IMR-90 (cell line): ENCODE measurements at places on chromosomes 13 and 19. TPM values are rescaled to one million over a fixed set of nuclear protein-coding genes. Genes with fewer than 3 reads are reported as not detected.

DNA sequence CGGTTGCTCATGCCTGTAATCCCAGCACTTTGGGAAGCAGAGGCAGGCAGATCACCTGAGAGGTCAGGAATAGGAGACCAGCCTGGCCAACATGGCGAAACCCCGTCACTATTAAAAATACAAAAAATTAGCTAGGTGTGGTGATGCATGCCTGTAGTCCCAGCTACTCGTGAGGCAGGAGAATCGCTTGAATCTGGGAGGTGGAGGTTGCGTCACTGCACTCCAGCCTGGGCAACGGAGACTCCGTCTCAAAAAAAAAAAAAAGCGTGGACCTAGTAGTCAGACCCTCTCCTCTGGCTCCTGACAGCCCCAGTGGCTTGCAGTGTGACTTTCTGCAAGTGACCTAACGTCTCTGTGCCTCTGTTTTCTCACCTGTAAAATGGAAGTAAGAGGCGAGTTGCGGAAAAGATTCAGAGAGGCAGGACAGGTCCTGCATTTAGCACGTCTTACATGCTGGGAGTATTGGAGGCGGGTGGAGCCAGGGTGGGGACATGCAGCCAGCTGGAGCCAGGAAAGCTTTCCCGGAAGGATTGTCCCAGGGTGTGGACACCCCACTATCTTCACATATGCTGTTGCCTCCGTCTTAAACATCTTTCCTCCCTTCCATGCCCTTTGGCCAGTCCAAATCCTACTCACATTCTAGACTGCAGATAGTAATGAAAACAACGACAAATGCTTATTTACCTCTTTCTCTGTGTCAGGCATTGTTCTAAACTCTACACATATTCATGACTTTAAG, 2.9 kb downstream of the TUBB4A start:
- no peak for DNase-seq

DNA sequence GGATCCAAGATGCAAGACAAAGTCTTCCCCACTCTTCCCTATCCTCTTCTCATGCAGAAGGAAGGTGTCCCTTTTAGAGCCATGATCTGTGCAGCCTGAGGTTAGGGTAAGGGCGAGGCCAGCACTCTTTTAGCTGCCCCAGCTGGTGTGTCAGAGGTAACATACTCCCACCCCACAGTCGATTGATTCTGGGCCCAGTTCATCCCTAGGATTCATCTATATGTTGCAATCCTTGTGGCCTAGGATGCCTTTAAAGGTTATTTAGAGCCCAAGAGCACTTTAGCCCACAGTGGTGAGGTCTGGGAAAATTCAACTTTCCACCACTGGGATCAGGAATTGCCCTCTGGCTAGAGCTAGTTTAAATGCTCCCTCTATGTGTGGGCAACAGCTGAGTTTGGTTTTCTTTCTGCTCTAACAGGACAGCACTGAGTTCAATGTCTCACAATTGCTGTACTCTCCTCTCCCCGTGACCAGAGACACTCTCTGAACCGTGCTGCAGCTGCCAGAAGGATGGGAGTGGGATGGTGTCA, 201.3 kb upstream of the SERP2 start:
- no peak for DNase-seq

DNA sequence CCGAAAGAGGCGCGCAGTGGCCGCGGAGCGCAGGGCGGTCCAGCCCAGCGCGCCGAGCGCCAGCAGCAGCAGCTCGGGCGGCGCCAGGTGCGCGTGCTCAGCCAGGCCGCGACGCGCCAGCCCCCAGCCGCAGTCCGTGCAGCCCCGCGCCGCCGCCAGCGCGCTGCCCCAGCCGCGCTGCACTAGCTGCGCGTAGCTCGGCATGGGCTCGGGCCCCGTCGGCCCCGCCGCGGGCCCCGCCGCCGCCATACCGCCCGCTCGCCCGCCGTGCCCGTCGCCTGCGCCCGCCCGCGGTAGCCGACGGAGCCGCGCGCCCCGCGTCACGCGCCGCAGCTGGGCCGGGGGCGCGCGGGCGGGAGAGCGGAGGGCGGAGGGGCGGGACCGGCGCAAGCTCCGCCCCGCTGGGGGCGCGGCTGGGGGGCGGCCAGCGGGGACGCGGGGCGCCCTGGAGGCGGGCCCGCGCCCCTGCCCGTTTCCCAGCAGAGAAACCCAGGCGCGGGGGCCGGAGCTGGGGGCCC, at the start of gene CERS1:
Gene CERS1, minus strand, starts transcription at position 335 of the 518 bp plus-strand sequence. Its CDS starts 86 bp downstream, at position 249.
- no peak for DNase-seq

GRCh38 chr13:35770756-35771297, 294.3 kb upstream of the MAB21L1 start:
- DNase-seq = no peak

DNA sequence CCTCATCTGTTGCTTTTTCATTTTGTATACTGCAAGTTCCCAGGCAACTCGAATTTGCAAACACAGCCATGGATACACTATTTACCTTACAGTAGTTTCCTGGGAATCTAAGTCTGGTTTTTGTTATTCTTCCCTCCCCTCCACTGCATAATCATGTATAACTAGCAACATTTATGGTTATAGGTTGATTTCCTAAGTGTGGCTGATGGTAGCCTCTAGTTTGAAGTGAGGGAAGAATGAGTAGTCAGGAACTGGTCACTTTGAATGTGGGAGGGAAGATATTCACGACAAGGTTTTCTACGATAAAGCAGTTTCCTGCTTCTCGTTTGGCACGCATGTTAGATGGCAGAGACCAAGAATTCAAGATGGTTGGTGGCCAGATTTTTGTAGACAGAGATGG, at the start of gene KCNRG:
Gene KCNRG, plus strand, starts transcription at position 187 of the 400 bp plus-strand sequence. Its CDS starts 50 bp downstream, at position 237.
- DNase-seq = peak; percentile 39

GRCh38 chr13:36806102-36806501, 12.9 kb upstream of the RFXAP start:
- no peak for DNase-seq

DNA sequence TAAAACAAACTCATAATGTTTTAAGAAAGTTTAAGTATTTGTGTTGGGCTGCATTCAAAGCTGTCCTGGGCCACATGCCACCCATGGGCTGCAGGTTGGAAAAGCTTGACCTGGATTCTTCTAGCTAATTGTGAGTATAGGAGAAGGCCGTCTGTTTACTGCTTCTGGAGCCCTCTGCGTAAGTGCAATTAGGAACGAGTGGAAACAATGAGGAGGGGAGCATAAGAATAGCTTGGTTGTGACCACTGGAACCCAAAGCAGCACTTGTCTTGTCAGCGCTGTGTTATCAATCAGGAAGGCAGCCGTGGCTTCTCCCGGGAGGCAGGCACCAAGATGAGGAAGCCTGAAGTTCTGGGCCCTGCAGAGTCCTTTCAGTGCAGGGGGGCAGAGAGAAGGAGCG, 110.4 kb upstream of the MBNL2 start:
- DNase-seq = no peak

- peak; percentile 55 for DNase-seq
These were observed 46.7 kb upstream of the KL start for GRCh38 chr13:32969516-32969941.

- no peak for DNase-seq
These were observed 279.2 kb upstream of the PRR20A start for GRCh38 chr13:56861476-56861875.

DNA sequence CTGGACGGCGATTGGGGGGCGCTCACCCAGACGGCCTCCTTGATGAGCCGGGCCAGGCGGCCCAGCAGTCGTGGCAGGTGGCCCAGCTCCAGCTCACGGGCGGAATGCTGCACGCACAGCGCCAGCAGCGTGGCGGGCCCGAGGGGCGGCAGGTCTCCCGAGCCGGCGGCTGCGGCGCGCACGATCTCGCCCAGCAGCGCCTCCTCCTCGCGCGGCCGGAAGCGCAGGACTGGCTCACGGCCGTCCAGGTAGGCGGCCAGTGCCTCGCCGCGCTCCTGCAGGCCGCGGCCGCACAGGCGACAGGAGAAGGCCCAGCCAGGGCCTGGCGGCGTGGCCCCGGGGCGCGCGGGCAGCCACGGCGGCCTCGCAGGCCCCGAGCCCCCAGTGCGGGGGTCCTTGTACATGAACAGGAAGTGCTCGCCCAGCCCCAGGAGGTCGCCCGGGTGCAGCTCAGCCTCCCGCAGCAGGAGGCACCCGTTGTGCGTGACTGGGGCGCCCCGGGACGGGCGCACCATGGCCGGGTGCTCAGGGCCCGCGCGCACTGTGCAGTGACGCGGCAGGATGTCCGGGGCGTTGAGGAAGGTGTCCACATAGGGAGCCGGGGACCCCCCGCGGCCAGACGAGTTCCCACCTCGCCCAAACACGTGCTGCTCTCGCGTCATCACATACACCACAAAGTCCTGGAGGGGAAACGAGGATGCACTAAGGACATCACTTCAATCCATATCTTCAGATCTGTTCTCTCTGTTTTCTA, 9.6 kb upstream of the MAMSTR start:
- DNase-seq = no peak

- no peak for DNase-seq
These were observed 1488.1 kb upstream of the PRR20A start for GRCh38 chr13:55652657-55653056.

GRCh38 chr13:29551214-29551613, 44.3 kb downstream of the SLC7A1 start:
- DNase-seq = no peak

DNA sequence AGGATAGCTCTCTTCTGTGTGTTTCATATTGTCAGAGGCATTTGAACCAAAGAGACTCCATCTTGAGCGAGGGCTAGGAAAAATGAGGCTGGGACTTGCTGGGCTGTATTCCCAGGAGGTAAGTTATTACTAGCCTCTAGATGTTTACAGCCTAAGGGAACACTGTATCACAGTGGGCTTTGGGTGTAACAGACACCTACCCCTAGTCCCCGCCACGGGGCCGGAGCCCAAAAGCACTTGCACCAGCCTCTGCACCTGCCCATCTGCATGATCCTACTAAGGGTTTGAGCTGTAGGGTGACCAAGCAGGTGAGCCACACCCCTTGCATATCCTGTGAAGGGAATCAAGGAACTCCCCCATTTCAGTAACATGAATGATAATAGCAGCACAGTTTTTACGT, 1972.2 kb downstream of the OLFM4 start:
- no peak for DNase-seq

DNA sequence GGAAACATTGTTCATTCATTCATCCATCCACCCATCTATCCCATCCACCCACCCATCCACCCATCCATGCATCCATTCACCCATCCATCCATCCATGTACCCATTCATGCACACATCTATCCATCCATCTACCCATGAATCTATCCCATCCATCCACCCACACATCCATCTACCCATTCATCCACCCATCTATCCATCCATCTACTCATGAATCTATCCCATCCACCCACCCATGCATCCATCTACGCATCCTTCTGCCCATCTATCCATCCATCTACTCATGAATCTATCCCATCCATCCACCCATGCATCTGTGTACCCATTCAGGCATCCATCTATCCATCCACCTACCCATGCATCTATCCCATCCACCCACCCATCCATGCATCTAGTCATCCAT, 51.6 kb upstream of the URI1 start:
- no peak for DNase-seq

GRCh38 chr19:42442833-42443232, at the start of gene CXCL17:
CXCL17 (minus strand) TSS chr19:42442946; CDS start chr19:42442832, 114 bp downstream.
- no peak for DNase-seq

DNA sequence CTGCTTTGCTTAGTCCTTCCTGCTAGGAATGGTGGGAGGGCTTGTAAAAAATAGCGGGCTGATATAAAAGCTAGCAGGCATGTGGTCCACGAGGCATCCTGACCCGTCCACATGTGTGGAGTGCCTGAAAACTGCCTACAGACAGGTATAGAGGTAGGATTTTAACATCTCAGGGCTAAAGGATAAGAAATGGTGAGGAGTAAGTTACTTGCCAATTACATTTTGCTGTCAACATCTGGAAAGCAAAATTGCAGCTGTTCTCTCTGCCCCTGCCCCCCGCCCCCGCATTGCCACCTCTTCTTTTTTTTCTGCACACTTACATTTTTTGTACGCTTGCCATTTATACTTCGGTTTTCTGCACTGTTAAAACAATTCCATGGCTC, 21.0 kb downstream of the NFIX start:
- no peak for DNase-seq

GRCh38 chr13:47298506-47298905, 401.7 kb upstream of the HTR2A start:
- peak; percentile 4 for DNase-seq

GRCh38 chr13:107211073-107211472, 643.1 kb upstream of the ARGLU1 start:
- peak; percentile 97 for DNase-seq

DNA sequence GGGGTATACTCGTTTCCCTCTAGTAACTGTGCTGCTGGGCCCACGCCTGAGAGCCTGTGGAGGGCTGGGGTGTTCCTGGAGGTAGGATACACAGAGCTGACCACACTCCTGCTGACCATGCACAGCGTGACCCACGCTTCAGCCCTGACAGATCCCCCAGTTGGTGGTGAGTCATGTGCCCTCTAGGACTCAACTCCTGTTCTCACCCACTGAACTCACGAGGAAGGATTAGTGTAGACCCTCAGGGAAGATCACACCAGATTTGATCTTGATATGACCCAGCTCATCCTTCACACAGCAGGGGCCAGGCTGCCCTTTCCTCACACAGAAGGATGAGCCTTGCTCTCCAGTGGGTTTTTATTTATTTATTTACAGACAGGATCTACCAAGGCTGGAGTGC, 13.3 kb upstream of the ACP7 start:
- peak; percentile 32 for DNase-seq

DNA sequence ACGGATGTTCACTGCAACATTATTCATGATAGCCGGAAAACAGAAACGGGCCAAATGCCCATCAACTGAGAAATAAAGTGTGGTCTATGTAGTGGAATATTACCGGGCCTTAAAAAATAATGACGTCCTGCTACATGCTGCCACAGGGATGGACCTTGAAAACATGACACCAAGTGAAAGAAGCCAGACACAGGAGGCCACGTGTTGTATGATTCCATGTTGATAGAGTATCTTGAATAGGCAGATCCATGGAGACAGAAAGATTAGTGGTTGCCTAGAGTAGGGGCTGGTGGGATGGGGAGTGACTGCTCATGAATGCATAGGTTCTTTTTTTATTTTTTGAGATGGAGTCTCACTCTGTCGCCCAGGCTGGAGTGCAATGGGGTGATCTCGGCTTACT, 3.7 kb downstream of the AP2A1 start:
- no peak for DNase-seq

DNA sequence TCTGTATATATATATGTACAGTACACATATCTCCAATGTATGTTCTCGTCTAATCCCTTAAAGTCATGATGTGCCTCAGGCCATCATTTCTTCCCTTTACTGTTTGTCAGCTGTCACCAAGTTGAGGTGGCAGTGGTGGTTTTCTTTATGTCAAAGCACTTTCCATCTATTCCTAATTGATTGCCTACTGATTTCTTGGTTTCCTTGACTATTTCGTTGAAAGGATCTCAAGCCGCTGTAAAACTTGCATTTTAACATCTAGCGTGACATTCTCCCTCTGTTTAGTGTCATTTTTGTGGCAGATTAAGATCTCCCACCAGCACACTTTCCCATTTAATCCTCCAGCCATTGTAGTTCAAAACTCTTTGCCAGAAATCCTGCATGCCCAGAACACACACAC, 25.0 kb upstream of the SPART start:
- DNase-seq = no peak

The IZUMO2 gene
- not detected in 2 replicates for total RNA-seq

The C19orf38 gene
- 0.18 and 0.28 TPM in 2 replicates for total RNA-seq

The LGALS13 gene
- not detected in 2 replicates for total RNA-seq

The PSG7 gene
- under 0.01 and 0.28 TPM in 2 replicates for total RNA-seq

The MEIOSIN gene
- not detected in 2 replicates for total RNA-seq

The RCBTB1 gene
- total RNA-seq = 11.3 and 16.1 TPM in 2 replicates

The CYP4F2 gene
- not detected in 2 replicates for total RNA-seq

The KLF5 gene
- total RNA-seq = 4.4 and 5.4 TPM in 2 replicates

The GAPDHS gene
- not detected in 2 replicates for total RNA-seq

The CCL25 gene
- not detected in 2 replicates for total RNA-seq

The TTC9B gene
- total RNA-seq = not detected in 2 replicates

The C13orf46 gene
- under 0.01 TPM in 2 replicates for total RNA-seq

The ADPRHL1 gene
- 0.28 and 0.36 TPM in 2 replicates for total RNA-seq

The PODNL1 gene
- total RNA-seq = under 0.01 TPM in 2 replicates

The CGB1 gene
- not detected in 2 replicates for total RNA-seq

The CFD gene
- 1.1 and 1.4 TPM in 2 replicates for total RNA-seq
